Fibroblast of skin of back (primary cell): ENCODE measurements at places on chromosomes 1 and 21.

DNA sequence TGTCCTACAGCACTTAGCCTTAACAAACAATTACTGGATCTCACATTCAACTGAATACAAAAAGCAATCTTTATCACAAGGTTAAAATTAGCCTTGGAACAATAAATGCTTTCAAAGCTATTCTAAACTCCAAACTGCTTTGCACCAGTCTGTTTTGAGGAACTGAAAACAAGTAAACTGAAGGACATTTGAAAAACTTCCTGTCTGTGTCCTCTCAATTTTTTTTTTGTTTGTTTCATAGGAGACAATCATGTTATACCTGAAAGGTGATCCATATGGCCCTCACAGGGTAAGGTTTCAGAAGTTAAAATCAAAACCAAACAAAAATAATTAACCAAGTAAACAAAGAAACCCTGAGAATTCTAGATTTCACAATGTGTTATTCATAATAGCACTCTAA, 459.1 kb downstream of the DPYD start:
- no peak for DNase-seq

DNA sequence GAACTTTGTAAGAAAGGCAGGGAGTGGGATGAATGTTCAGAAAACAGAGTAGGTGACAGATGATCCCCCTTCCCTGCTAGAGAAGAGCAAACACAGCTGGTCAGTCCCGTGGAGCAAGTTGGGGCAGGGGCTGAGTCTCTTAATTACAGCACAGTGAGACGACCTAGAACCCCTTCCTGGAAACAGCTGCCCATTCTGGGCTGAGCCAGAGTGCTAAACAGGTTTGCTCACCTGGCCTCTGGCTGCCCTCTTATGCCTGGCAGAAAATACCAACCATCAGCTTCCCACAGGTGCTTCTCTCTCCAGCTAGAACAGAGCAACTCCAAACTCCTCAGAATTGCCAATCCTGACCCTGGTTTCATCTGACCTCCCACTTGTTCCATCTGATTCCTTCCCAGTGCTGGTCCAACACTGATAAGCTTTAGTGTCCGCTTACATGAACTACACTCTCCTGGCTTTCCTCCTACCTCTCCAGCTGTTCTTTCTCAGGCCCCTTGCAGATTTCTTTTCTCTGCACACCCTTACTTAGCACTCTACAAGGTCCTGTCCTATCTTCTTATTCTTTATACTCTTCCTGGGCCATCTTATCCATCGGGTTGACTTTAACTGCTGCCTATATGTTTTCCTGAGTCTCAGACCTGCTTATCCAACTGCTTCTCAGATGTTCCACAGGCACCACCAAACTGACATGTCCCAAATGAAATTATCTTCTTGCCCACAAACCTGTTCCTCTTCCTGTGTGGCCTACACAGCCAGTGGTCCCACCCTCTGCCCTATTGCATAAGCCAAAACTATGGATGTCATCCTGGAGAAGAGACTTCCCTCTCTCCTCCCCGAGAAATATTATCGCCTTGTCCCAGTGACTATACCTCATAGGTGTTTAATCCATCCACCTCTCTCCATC, 22.6 kb upstream of the COL9A2 start:
- no peak for DNase-seq

DNA sequence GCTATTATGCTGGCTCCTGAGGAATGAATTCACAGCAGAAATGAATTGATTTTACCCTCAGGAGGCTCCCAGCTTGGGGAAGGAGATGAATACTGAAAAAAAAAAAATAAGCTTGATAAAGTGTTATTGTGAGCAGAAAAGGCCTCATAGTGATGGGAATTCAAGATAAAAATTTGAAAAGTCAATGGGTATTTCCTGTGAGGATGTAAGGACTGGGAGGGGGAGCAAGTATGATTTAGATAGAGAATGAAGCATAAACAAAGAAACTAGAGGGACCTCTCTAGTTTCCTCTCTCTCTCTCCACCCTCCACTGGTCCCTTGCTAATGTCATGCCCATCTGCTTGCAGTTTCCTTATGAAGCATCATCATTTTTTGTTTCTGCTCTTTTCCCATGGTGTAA, 439.0 kb upstream of the PLXNA2 start:
- DNase-seq: no peak

DNA sequence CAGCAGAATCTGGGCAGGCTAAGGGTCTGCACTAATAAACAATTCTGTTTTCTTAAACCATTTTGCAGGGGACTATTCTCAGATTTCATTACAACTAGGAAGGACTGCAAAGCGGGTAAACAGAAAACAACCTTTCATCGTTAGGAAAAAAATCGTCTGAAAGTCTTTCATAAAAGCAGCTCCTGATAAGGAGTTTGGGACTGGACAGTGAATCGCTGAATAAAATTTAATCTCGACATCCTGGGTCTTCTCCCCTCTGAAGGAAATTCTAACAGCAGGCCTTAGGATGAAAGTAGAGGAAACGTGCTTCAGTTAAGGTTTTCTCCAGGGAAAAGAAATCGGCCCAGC, 471 bp upstream of the MTF2 start:
- DNase-seq: no peak

GRCh38 chr21:25506261-25506660, 101.0 kb downstream of the MRPL39 start:
- no peak for DNase-seq
